ENCODE measurements at places on chromosomes 2 and 18.

- DNase-seq, result no peak
Measured at GRCh38 chr2:45918463-45919159, 267.1 kb downstream of the PRKCE start.

DNA sequence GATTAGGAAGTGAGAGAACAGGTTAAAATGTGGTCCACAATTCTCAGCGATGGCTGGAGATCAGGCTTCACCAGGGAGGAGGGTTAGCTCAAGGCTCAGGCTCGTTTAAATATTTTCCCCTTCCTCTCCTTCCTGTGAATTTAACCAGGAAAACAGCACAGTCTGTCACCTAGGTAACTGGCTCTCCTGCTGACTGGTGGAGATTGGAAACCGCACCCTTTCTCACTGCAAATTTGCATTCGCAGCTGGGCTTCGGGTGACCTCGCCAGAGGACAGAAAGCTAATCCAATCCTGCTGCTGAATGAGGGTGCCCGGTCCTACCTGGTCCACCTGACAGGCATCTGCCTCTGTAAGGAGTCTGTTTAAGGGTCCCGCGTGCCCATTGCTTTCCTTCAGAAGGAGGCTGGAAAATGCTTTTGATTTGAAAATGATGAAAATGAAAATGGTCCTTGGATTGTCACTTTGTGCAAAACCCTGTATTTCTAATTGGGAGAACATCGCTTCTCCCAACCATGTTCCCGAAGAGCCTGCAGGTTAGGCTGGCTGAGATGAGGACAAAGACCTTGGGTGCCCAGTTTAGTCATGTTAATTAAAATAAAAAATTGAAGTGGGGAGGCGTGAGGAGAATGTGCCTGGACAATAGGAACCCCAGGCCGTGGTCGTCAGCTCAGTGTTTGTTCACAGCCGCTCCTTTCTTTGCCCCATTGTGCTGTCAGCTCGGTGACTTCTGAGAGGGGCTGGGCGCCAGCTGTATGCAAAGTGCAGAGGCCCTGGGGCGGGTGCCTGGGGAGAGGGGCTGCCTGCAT, 43.4 kb upstream of the MTCL1 start:
- no peak for DNase-seq

DNA sequence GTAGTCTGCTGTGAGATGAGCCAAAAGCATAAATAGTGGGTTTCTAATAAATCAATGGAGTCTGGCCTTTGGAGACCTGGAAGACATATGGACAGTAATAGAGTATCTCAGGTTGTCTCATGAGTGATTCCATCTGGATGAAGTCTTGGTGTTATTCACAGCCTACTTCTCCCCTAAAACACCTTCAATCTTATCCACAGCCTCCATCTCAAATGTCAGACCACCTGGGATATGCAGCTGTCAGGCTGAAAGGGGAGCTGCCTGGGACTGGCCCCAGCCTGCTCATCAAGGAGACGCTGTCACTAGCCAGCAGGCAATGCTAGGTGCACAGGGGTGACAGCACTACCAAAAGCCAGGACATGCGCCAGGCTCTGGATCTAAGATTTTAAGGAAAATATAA, 684.0 kb upstream of the ZEB2 start:
- DNase-seq, result no peak

- DNase-seq, result peak; percentile 37
Measured at GRCh38 chr2:85672456-85672855, 4.5 kb upstream of the SFTPB start.

DNA sequence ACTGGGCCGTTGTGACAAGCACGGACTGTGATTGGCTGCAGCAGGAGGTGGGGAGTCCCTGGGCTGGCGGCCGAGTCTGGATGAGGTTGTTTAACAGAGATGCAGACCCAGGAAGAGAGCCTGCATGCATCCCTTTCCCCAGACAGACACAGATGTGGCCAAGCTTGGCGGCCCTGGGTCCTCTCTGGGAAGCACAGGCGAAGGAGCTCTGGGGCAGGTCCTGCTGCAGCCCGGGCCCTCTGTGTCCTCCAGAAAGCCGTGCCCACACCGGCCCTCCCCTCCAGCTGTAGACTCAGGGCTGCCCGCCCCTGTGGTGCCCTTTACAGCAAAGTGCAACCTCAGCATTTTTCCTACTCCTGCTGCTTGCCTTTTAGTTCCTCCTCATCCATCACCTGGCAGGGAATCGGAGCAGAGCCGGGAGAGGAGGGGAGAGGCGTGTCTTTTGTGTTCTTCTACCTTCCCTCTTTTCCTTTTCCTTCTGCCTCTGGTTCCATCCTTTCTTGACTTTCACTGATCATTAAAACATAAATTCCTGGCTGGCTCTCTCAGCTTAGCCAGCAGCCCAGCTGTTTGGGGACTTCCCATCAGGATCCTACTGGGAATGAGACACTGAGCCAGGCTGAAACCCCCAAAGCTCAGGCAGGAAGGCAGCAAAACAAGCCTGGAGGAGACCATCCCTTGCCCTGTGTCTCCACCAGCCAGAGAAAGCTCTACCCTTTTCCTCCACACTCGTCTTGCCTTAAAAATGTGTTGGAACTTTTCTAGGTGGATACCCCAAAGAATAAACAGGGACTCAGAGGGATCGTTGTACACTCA, 75.0 kb downstream of the CTIF start:
- DNase-seq, result no peak

GRCh38 chr18:4017480-4017879, 437.6 kb downstream of the DLGAP1 start:
- peak; percentile 11 for DNase-seq

DNA sequence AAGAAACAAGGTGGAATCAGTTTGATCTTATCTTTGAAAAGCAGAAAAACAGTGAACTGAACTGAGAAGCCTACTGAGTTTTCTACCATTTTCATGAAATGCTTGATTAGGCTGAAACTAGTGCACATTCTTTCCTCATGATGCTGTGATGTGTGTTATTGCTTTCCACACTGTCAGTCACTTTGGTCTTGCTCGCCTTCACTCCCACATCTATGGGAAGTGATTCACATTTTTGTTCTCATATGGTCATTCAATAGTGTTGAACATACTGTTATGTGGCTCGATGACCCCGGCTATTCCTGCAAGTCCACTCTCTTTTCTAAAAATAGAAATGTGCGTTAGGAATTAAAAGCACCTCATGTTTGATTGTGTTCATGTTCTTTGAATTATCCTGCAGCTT, 129.7 kb downstream of the TGIF1 start:
- no peak for DNase-seq

GRCh38 chr2:233219848-233220247, 31.6 kb upstream of the ATG16L1 start:
- DNase-seq, result no peak

- DNase-seq, result no peak
Measured at GRCh38 chr2:70705160-70705850, 62.7 kb downstream of the ADD2 start.

DNA sequence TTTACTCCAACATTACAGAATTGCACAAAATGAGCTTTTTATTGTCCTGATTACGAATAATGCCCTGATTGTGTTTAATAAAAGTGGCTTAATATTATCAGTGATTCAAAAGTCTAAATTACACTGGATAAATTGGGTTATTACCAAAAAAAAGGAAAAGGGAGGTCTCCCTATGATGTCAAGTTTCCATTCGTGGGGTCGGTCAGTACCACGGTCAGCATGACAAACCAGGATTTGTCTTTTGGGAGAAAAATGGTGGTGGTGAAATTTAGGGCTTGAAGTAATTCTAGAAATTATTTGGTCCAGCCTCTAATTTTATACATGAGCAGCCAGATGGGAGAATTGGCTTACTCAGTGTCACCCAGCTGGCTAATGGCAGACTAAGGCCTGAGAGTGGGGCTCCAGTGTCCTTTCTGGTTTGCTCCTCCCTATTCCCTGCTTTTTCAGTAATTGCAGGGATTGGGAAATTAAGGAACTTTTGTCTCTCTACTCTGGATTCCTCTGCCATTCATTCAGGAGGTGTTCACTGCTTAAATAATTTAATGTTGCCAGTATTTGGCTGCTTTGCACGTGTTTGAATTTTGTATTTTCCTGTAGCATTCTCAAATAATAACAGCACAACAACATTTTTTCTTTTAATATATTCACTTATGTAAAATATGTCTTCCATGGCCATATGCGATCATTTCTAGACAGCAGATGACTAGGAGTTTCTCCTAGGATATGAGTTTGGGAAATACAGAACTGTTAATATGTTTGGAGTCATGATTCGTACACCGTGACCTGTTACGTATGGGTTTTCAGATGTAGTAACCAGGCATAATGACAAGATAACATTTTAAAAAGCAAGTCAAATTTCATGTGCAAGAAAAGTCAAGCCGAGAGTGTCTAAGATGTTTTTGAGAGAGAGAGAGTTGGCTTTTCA, 128.9 kb upstream of the NOSTRIN start:
- DNase-seq, result no peak

DNA sequence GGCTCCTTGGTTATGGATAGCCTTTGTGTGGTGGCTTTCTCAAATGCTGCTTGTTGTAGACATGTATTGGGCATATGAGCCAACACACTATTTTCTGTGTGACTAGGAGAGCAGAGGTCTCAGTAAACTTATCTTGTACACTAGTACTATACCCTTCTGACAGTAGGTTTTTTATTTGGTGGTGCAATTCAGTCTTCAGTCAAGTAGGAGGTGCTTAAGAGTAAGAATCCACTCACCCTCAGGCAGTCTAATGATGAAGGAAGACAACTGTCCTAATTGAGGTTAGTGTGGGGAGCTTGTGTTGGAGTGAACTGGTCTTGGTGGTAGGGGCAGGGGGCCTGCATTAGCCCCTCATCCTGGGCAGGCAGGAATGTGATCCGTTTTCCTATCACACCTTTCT, 164.0 kb downstream of the SLC4A10 start:
- DNase-seq, result no peak

DNA sequence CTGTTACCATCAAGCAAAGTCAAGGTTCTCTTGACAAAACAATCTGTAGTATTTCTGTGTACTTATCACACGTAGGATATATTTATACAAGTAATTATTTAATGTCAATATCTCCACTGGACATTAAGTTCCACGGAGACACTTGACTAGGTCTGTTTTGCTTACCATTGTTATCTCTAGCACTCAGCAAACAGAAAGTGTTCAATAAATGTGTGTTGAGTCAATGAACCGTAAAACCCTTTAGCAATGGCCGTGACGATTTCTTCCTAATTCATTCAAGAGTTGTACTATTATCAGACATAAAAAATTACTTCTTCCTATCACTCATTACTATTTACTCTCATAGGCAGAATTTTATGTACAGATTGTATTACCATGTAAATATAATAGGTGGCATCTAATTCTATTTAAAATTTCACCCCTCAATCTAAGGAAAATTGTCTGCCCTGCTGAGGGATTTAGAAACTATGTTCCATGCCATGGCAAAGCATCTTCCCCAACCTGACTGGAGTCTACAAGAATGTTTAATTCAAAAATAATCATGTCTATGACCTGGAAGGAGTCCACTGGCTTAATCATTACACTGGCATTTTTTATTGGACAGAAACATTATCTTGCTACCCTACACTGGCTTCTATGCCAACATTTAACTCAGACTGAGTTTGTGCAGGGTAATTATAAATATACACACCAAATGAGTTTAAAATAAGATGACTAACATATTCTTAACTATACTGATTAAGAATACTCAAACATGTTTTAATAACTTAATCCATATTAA, 301.9 kb downstream of the ZEB2 start:
- no peak for DNase-seq

DNA sequence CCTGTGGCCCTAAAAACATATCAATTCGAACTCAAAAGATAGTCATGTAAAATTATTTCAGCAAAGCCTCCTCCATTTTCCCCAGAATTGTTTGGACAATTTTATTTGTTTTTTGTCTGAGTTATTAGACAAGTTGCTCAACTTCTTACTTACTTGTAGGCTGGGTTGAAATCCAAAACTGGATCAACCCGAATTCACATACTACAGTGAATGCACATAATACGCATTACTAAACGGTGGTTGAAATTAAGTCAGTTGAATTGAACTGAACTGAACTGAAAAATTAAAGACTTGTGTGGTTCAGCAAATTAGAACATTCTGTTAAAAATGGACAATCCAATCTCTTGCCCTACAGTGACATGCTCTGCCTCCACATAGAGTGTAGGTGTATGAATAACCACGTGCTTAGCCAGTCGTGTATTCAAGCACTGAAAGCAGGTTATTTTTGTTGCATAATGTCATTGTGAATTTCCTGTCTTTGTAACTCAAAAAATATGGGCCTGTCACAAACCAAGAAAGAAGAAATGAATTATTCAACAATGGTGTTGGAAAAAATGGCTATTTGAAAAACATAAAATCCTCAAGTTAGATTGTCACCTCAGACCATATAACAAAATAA, 441.0 kb downstream of the TXNL1 start:
- DNase-seq, result no peak

DNA sequence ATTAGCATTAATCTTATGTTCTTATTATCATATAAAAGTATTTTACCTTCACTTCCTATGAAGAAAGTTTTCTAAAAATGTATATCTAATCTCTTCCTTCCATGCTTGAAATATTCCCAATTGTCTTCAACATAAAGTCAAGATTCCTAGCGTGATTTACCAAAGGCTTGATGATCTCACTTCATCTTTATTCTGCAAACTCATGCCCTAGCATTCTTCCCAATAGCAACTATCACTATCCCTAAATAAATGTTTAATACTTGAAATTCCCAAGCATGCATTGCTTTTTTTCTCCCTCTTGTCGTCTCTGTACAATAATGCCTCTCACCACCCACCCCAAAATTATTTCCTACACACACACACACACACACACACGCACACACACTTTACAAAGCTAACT, 125.8 kb downstream of the VWC2L start:
- DNase-seq, result no peak

DNA sequence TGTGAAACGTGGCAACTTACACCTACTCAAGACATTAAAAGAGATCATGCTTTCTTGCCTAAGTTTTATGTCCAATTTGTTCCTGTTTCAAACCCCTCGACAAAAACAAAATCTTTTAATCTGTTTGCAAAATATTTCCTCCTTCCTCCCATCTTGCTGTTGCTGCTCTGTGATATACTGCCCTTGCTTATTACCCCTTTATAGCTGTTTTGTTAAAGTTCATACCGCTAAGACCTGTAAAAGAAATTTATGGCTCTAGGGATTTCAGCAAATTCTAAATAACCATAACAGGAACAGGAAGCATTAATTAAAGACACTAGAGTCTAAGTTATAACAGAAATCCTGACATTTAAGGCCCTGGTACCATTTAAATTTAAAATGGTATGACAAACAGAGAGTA, 1268.2 kb upstream of the PIK3C3 start:
- DNase-seq, result no peak

GRCh38 chr2:225488743-225489142, 89.2 kb downstream of the NYAP2 start:
- no peak for DNase-seq

DNA sequence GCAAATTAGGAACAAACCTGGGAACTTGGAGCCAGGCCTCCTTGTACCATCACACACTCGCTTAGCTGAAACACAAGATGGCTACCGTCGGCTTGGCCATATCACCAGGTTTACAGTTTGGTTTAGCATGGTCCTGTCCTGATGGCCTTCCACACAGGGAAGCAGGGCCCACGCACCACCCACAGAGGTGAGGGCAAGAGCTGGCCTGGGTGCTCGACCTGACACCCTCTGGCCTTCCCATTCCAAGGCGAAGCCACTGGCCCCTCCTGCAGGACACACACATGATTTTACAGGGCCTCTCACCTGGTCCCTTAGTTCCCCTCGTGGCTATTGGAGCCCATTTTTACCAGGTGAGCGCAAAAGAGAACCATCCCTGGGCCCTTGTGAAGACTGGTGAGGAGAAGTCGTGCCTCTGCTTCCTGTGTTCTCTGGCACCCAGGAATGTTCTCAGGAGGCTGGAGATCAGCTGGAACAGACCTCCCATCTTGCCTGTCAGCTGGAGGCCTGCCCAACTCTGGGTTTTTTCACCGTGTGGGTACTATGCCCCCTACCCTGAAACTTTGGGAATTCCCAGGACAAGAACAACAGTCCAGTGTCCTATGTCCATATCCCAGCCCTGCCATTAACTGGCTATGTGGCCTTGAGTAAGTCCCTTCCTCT, 53.0 kb upstream of the FOSL2 start:
- DNase-seq, result no peak
